ENCODE measurements at places on chromosomes 4 and X.

GRCh38 chr4:46425775-46426400 lies 36.0 kb upstream of the GABRA2 start:
- DNase-seq: no peak

- DNase-seq: no peak
These were observed 36.9 kb upstream of the ADGRA3 start for GRCh38 chr4:22552812-22553211.

- DNase-seq: no peak
These were observed 2.0 kb upstream of the ADH7 start for GRCh38 chr4:99436976-99437722.

GRCh38 chr4:6620296-6620695 lies 20.2 kb upstream of the MRFAP1 start:
- no peak for DNase-seq

DNA sequence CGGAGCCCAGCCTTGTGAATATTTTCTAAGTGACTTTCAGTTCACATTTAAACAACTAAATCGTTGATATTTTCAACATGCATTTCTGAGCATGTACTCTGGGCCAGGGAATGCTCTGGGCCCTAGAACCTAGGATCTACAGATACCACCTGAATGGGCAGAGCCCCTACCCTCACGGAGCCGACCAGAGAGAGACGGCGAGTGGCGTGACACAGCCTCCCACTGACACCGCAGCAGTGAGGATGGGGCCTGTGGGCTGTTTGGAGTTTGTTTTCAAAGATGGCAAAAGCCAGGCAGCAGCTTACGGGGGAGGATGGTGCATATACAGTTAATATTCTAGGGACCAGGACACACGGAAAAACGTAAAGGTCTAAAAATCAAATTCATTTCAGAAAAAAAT lies 17.7 kb downstream of the NELFA start:
- no peak for DNase-seq

DNA sequence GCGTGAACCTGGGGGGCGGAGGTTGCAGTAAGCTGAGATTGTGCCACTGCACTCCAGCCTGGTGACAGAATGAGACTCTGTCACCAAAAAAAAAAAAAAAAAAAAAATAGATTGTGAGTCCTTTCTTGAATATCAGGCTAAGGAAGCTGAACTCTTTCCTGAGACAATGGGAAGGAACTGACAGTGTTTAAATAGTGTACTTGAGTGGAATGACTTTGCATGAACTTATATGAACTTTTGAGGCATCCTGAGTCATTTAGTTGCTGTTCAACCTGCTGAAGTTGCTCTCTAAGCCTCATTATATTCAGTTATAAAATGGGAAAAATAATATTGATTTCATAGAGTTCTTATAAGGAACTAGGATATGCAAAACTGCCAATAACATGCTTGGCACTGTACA lies 79.3 kb upstream of the LIMCH1 start:
- DNase-seq: no peak

DNA sequence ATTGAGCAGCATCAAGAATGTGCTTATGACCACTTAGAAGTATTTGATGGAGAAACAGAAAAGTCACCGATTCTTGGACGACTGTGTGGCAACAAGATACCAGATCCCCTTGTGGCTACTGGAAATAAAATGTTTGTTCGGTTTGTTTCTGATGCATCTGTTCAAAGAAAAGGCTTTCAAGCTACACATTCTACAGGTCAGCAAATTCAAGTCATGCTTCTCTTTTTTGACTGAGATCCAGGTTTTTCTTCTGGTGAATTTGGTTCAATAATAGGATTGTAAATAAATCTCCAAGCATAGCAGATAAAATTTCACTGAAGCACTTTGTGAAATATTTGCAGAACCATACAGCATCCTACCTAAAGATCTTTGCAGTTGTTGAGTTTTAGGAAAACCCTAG lies 218.1 kb downstream of the TLL1 start:
- DNase-seq: no peak

DNA sequence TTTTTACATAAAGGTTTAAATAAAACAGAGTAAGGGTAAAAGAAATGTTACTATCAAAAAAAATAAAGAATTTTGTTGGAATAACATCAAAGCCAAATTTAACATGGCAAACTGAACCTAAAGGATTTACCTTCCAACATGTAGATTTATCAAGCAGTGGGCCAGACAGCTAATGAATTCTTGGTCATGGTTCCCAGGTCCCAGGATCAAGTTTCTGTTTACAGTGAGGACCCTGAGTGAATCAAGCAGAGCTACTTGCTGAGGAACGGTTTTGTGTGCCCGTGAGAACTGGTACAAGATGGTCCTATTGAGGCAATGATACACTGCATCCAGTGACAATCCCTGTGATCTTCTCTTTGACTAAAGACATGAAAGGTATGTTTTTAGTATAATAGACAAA lies 157.1 kb downstream of the CDS1 start:
- DNase-seq: no peak

DNA sequence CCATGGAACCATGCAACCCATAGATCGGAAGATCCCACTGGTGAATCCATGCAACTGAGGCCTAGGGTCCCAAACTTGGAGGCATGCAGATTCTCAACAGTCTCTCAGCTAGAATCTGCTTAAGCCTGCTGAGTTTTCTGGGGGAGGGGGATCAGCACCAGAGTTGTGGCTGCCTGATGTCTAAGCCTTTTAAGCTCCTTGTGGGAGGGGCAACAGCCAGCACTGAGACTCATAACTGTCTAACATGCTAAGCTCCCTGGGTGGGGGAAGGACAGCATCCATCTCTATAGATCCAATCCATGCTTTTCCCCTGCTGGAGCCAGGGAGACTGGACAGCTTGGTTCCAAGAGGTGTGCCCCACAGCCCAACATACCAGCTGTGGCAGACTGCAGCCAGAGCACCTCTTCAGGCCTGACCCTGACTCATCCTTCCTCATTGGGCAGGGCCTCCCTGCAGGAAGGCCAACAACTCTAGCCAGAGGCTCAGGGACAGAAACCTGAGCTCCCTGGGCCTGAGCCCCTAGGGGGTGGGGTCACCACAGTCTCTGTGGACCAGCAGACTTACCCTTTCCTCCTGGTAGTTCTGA lies 300.1 kb upstream of the SLC7A11 start:
- no peak for DNase-seq

GRCh38 chr4:3250438-3250955 lies 1.5 kb downstream of the MSANTD1 start:
- DNase-seq: no peak

DNA sequence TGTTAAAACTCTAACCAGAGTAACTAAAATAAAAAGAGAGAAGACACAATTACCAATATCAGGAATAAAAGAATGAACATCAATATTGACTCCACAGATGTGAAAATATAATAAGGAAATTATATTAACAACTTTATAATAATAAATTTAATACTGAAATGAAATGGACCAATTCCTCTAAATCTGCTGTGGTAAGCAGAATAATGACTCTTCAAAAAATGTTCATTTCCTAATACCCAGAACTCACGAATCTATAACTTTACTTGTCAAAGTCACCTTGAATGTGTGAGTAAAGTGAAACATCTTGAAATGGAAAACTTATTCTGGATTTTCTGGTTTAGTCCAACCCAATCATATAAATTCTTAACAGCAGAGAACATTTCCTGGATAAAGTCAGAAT lies 1391.1 kb downstream of the FAM133A start:
- no peak for DNase-seq

DNA sequence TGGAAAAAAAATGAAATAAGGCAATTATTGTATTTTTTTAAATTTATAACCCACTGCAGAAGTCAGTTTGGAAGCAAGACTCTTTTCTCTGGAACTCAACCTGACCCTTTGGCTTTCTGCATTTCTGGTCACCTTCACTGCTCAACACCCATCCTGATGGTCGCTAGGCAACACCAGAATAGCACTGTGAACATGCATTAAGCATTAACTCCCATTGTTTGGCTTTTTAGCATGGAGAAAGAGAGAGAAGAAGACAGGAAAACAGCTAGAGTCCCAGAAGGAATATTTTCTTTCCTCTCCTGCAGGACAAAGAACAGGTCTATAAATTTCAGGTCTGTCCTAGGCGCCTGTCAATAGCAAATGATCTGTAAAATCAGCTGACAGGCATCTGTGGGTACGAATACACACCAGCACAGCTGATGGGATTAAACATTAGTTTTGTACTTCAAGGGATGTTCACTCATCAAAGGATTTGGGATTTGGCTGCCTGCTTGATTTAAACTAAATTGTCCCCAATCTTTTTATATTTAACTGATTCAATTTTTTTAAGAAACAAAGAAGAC lies 137.2 kb upstream of the ETNPPL start:
- no peak for DNase-seq

DNA sequence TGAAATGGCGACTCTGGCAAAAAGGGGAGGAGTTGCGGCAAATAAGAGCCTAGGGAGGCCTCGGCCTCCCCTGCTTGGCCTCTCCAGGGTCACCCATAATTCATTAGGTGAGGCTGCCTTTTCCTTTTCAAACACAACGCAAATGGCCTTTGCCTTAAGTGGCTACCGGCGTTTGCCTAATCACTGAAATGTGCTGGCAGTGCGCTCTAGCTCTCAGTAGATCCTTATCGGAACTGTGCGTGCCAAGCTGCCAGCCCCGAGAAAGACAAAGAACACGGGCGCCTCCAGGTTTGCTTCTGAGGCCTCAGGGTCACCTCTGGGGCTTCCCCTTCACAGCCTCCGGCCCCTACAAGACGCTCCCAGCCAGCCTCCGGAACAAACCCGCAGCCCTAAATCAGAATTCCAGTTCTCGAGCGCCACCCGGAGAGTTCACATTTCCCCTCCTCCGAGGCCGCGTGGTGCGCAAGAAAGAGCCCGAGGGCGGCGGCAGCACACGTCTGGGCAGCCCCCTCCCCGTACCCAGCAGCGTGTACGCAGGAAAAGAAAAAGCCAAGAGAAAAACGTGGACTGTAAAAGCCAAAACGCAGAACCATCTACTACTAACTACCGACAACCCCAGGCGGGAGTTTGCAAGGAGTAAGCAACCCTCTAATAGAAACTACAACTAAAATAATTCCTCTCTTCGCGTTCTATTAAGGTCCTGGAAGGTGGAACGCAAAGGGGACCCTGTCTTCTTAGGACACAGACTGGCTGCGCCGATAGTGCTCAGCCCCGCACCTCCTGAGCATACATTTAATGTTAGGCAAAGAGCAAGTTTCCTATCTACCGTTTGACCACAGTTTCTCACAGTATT lies 76.5 kb upstream of the BCOR start:
- DNase-seq: no peak

- no peak for DNase-seq
These were observed 95.3 kb upstream of the EGFL6 start for GRCh38 chrX:13474164-13474516.

GRCh38 chr4:96983830-96984229 lies 1143.9 kb downstream of the PDHA2 start:
- DNase-seq: no peak

GRCh38 chr4:165844161-165844560 lies 28.9 kb upstream of the TLL1 start:
- peak; percentile 26 for DNase-seq

DNA sequence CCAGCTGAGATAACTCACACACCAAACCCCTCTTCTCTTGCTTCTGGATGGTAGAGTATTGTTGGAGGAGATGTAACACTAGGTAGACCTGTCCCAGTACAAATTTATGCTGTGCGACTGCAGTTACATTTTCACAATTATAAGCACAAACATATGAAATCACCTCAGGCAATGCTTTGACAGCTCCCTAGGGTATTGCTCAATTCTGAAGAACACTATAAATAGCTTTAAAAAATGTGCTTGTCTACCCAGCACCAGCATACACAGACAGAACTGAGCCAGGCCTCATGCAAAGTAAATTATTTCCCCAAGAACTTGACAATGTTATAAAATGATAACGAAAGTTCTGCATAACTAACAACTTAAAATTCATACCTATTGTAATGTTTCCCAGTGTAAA lies 1999.1 kb upstream of the ADGRL3 start:
- DNase-seq: no peak

DNA sequence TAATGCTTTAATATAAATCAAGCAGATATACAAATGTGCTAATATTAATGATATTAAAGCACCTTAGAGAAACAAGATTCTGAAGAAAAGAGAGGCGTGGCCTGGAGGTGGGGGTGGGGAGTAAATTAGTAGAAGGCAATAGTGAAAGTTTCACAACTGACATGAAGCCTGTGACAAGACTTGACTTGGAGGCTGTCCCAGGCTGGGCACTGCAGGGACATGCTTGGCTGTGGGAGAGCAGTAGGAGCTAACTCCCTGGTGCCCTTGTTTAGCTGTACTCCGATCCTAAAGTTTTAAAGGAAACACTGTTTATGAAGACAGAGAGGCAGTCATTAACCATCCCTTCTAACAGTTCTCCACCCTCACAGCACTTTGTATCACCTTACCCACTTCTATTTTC lies 239.0 kb upstream of the MAB21L2 start:
- no peak for DNase-seq

DNA sequence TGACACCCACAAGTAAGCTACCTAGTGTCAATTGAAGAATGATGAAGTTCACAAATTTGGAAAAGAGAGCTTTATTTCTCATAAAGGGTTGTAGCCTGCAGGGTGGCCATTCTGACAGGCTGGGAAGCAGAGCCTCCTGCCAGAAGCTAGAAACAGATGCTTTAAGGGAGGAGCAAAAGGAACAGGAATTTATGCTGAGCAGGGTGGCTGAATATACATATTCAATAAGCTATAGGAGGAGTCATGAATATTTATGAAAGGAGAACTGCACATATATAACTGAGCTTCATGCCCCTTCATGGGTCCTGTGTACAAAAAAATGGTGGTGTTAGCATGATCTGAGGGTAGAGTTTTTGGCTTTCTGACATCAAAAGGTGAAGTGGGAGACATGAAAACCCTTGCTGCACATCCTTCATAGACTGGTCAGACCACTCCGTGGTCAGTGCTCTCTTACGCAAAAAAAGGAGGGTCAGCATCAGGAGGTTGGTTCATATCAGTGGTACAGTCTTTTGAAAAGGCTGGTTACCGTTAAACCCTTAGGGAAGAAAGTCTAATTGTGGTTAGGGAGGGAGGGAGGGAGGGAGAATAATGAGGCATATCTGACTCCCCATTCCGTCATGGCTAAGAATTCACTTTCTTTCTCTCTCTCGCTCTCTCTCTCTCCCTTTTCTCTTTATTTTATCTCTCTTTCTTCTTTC lies 121.4 kb downstream of the LUZP4 start:
- DNase-seq: no peak

DNA sequence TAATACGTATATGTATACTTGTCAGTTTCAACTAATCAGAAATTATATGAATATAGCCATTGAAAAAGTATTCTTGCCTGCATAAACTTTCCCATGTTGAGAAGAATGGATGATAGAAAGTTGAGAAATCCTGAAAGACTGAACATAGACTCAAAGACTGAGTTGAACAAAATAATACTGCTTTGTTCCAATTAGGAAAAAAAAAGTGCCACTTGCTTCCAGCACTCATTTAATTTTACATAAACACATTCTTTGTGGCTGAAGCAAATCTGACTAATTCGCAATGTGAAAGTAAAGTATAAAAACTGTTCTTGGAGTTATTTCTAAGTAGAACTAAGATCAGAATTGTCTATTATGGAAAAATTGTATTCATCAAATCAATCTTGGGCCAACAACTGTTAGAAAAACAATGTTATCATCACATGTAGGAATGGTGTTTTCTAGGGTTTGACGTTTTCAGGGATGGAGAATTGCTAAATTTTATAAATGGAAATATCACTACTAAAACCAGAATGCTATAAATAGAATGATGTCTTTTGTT lies 2334.6 kb downstream of the PCDH7 start:
- no peak for DNase-seq

- DNase-seq: no peak
These were observed 32.3 kb downstream of the USP53 start for GRCh38 chr4:119244832-119245231.

All from NCI-H446 treated with DMSO at 0.1 percent for 48 hours (cell line).